ENCODE measurements at places on chromosomes 12 and 14. TPM values are rescaled to one million over a fixed set of nuclear protein-coding genes. Genes with fewer than 3 reads are reported as not detected.

- no peak for DNase-seq
Observed at GRCh38 chr14:21109377-21110138, 8.7 kb downstream of the TMEM253 start.

DNA sequence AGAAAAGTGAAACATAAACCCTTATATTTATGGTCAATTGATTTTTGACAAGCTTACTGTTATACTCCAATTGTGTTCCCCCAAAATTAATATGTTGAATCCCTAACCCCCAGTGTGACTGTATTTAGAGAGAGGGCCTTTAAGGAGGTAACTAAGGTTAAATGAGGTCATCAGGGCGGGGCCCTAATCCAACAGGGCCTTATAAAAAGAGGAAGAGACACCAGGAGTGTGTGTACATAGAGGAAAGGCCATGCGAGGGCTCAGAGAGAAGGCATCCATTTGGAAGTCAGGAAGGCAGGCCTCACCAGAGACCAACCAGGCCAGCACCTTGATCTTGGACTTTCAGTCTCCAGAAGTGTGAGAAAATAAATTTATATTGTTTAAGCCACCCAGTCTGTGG, 6.5 kb upstream of the VTI1B start:
- no peak for DNase-seq

DNA sequence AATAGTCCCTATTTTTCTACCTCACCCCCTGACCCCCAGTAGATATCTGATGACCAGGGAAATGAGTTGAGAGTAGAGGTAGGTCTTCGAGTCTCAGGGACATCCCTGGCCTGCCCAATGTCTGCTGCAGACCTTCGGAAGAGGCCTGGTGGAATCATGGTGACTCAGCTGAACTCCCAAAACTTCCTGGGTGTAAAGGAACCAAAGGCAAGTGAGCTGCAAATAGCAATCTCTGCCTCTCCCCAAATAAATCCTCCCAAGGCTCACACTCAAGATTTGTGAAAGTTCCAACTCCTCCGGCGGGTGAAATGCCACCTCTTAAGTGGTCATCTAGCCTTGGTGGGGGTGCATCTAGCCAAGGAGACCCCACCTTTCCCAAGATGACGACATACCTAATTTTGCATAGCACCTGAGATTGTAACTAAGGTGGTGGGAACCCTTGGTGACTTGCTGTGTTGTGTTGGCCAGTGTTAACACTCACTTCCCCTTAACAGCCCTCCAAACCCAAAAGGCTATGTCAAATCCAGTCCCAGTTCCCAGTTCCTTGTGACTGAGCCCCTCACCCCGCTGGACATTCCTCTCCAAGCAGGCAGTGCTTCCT, 6.3 kb downstream of the ZFP36L1 start:
- no peak for DNase-seq

The CKAP4 gene
- 20.3 TPM for total RNA-seq

The TAS2R9 gene
- total RNA-seq = 1.2 TPM

The TC2N gene
- total RNA-seq = 22.8 TPM

DNA sequence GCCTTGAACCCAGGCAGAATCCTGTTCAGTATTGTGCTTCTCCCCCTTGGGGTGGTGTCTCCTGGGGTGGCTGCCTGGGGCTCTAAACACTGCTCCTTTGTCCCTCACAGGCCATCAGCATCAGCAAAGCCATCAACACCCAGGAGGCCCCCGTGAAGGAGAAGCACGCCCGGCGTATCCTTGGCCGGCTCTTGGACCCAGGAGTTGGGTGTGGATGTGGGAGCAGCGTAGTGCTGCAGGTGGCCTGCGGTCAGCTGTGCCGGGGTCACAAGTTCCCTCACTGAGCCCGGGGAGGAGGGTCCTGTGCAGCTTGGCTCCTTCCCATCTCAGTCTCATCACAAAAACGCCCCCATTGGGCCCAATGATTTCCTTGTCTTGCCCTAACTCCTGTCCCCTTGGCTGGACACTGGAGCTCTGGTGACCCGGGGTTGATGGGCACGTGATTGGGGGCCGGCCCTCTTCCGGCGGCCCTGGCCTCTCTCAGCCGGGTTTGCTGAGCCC, 12.7 kb downstream of the HIP1R start:
- no peak for DNase-seq

DNA sequence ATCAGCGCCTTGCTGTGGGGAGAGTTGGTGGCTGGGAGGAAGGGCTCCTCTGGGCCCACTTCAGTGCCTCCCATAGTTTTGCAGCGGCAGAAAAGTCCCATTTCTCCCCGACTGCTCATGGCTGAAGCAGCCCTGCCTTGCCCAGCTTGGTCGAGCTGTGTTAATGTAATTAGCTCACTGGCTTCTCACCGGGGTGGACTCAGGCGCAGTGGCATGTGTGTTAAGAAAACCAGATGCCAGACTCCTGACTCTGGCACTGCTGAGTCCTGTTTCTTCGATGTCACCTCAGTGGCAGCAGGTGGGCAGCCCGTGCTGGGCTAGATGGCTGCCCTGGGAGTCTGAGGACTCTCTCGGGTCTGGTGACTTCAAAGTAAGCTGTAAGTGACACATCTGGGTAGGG, 47.4 kb downstream of the CHST11 start:
- DNase-seq = no peak

Measured in occipital lobe (tissue), 3 donors.